ENCODE measurements at places on chromosomes 13 and 19.
A peak's percentile ranks its signal among the peaks of the same experiment; 100 is the strongest.

DNA sequence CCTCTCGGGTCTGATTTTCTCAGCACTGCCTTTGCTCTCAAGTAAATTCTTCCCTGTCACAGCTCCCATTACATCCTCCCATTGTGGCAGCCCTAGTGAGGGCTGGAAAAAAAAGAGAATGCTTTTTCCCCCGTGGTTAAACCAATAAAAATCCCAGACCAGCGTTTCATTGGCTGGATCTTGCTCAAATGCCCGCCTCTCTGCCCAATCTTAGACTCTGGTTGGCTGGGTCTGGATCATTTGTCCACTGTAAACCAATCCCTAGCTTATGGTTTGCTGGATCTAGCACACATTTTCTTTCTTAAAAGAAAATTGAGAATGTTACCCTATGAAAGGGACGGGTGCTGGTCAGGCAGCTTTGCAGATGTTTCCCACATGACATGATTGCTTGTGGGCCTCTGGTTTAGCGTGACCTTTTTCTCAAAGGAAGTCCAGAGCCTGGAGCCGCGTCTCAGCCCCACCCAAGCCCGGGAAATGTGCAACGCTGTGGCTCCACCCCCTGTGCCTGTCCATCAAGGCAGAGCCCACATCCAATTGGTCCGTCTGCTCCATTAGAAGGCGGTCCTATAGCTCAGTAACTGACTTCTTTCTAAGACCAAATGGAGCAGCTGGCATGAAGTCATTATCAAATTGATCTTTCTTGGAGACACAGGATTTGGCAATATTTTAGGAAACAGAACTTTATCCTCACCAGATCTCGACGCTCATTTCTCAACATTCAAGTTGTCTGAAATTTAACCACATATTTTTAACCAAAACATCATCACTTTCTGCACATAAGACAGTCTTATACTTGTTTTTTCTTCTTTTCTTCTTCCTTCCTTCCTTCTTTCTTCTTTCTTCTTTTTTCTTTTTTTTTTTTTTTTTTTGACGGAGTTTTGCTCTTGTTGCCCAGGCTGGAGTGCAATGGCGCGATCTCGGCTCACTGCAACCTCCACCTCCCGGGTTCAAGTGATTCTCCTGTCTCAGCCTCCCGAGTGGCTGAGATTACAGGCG is 2.6 kb upstream of the MCEMP1 start:
- peak; percentile 81 for DNase-seq

- no peak for DNase-seq
Observed at GRCh38 chr13:75779393-75779792, 143.3 kb downstream of the LMO7 start.

DNA sequence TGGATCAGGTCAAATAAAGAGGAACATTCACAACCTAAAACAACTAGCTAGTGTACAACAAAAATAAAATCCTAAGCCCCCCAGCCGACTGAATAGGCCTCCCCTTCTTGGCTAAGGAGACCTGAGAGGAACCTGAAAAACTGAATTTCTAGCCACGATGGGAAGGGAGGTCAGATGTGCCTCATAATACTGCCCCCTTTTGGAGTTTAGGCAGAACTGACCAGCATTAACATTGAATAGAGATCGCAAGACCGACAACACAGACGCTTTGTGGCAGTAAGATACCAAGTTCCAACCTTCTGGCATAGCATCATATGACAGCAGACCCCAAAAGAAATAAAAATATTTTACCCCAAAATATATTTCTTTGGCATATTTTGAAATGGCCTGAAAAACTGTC is 15.9 kb downstream of the CBY2 start:
- no peak for DNase-seq

DNA sequence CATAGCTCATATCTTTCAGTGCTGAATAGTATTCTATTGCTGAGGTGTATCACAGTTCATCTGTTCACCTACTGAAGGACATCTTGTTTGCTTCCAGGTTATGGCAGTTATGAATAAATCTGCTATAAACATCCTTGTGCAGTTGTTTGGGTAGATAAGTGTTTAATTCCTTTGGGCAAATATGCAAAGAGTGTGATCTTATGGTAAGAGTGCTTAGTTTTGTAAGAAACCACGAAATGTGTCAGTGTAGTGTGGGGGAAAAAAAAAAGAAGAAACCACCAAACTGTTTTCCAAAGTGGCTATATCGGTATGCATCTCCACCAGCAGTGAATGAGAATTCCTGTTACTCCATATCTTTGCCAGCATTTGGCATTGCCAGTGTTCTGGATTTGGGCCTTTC is 93.3 kb downstream of the PIBF1 start:
- no peak for DNase-seq

DNA sequence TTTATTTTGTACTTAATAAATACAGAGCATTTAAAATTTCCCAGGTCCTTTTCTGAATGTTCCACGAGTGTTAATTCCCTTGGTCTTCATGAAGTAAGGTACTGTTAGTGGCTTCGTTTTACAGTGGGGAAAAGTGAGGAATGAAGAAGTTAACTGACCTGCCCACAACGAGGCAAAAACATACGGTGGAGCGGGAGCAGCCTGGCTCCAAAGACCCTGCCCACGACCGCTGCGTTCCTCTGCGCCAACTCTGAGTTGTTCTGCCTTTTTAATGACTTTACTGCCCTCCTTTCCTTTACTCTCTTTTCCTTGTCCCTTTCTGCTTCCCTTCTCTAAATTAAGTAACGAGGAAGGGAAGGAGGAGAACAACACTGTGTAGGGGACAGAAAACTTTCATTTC is 392.9 kb downstream of the PCDH9 start:
- no peak for DNase-seq

- no peak for DNase-seq
Observed at GRCh38 chr19:46554161-46554560, 47.0 kb upstream of the CALM3 start.

DNA sequence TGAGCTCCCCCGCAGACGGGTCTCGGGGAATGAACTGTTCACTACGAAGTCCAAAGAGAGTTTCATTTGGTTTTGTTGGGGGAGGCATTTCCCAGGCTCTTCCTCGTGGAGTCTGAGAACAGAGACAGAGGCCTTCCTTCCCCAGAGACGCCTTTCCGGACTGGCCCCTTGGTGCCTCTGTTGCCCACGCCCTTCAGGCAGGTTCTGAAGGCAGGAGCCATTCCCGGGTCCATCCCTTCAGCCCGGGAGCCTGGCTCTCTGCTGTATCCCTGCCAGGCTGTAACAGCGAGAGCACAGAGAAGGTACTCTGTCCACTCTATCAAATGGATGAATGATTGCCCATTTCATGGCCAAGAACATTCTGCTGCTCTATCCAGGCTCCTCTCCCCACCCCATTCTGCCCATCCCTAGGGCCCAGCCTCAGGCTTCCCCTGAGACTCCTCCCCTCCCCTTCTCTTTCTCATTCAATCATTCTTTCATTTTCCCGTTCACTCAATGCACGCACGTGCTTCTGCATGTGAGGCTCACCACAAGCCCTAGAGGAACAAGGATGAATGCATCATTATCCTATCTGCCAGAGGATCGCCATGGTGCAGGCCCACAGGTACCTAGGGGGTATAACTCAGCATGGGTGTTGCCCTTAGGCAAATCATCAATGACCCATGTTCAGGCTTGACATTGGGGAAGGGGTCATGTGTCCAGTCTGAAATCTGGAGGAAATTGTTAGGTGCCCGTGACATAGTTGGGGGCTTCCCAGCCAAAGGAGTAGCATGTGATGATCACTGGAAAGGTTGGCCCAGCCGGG is 298.6 kb downstream of the ZNF536 start:
- DNase-seq, result no peak

DNA sequence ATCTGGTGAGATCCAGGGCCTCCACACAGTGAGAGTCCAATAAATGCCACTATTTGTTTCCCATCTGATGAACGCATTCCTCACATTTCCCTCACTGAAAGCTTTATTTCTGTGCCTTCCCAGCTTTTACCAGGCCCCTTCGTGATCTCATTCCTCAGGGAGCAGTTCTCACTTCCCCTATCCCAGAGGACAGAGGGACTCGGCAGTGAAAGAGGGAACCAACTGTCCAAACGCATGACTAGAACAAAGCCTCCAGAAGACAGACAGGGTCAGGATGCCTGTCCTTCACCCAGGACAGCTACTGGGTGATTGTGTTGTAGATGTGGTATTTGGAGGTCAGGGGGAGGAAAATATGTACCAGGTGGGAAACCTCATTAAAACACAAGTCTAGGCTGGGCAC is 2.0 kb upstream of the ZBTB45 start:
- DNase-seq, result no peak

GRCh38 chr13:112929783-112930055 is 39.3 kb upstream of the MCF2L start:
- DNase-seq, result no peak

- no peak for DNase-seq
Observed at GRCh38 chr13:74306496-74306895, 172.3 kb upstream of the KLF12 start.

DNA sequence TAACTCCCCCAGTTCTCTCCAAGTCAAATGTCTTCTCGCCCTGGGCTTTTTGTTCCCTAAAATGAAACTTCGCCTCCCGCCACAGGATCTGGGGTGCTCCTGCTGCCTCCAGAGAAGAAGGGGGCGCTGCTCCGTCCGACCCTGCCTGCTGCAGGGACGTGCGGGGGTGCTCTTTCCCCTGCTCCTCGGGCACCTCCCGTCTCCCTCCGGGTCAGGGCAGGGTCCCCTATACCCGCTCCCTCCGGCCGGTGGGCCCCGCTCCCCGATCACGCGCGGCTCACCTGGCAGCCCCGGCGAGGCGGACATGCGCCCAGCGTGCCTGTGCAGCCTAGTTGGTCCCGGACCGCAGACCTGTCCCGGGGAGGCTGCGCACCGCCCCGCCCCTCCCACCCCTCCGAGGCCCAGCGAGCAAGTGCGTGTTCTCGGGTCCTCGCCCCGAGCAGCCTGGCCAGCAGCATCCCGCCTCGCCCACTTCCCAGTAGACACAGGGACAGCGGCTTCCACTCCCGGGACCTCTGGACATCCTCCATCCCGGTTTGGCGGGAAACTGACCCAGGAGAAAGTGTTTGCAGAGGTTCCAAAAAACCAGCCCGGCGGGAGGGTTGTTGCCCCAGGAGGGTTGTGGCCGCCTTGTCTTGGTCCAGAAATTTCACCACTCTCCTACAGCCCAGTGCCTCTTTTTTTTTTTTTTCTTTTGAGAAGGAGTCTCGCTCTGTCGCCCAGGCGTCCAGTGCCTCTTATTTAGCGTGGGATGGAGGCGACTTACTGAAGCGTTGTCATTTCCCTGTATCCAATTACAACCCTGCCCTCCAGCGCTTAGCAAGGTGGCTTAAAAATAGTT is at the start of gene OXGR1:
Gene OXGR1, minus strand, starts transcription at position 460 of the 841 bp plus-strand sequence. CDS start 6,717 bp downstream, outside the sequence.
- DNase-seq, result peak; percentile 54

GRCh38 chr19:5492281-5492634 is 37.0 kb downstream of the ZNRF4 start:
- DNase-seq, result no peak

DNA sequence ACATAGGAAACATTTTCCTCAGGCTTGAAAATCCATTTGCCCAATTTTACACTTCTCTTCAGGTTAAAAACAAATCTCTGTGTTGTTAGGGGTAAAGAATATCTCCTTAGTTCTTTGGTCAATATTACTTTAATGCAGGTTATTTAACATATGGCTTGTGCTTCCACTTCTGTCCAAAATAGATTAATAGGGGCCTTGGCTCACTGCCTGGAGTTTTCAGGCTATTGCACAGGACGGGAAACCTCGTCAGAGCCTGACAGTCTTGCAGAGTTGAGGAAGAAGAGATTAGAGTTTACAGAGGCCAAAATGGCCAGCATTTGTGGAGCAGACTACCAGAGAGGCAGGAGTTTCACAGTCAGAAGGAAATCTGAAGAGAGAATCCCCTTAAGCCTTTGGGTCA is 863.9 kb upstream of the GPC6 start:
- no peak for DNase-seq

GRCh38 chr19:2575734-2576481 is 100.0 kb downstream of the GADD45B start:
- DNase-seq, result peak; percentile 44

GRCh38 chr13:76994281-76994680 is 2.4 kb downstream of the CLN5 start:
- no peak for DNase-seq

- DNase-seq, result peak; percentile 44
Observed at GRCh38 chr13:20160306-20161274, at the start of gene GJA3. GJA3 (minus strand) TSS chr13:20161052; CDS start chr13:20143288, 17,764 bp downstream.

DNA sequence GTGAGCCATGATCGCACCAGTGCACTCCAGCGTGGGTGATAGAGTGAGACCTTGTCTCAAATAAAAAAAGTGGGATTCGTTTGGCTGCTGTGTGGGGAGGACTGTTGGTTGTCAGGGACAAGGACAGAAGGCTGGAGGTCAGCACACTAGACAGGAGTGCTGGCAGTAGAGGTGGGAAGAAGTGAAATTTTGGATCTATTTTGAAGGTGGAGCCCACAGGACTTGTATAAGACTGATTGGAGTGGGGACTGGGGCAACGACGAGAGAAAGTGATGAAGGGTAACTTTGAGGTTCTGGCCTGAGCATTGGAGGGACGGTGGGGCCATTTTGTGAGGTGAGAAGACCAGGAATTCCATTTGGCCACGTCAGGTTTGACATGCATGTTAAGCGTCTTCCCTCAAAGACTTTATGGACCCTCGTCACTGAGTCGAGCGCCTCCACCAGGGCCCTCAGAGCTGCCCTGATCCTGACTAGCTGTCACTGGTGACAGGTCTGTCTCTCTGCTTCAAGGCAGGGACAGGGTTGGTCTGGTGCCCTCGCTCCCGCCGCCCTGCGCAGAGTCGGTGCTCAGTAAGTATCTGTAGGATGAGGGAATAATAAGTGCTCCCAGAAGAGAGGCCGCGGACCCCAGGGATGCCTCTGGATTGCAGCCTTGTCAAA is 673 bp downstream of the CTU1 start:
- no peak for DNase-seq

DNA sequence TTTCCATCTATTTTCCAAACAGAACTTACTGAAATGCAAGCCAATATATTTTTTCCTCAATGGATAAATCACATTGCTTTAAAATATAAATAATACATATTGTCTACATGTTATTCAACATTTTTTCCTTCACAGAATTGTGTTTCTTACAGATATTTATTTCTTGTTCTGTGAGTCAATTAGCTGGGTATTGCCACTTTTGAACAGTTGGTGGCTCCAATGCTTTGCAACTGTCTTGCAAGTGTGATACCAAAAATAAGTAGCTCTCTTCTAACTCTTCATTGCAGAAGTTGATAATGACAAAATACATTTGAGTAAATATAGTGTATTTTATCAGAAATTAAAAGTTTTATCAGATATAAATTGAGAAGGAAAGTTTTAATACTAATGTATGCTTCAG is 17.1 kb upstream of the GPC5 start:
- DNase-seq, result no peak

GRCh38 chr19:29622166-29623070 is 16.3 kb downstream of the POP4 start:
- DNase-seq, result no peak

GRCh38 chr19:10797541-10798256 is 38.3 kb downstream of the TMED1 start:
- no peak for DNase-seq

- DNase-seq, result no peak
Observed at GRCh38 chr13:20679879-20680278, 23.6 kb upstream of the IL17D start.

DNA sequence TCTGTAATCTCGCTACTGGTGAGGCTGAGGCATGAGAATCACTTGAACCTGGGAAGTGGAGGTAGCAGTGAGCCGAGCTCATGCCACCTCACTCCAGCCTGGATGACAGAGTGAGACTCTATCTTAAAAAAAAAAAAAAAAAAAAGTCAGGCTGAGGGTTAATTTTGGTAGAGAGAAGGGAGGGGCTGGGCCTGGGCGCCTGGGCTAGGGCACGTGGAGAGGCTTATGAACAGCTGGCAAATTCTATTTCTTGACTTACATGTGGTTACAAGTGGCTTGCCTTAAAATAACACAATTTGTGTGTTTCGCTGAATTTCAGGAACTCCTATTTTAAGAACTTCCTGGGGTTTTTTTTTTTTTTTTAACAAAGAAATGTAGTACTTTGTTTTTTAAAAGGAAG is 47.6 kb upstream of the MAP3K10 start:
- peak; percentile 58 for DNase-seq

Measured in mucosa of descending colon (tissue), 3 donors.